ENCODE measurements at places on chromosomes 7 and 10.

DNA sequence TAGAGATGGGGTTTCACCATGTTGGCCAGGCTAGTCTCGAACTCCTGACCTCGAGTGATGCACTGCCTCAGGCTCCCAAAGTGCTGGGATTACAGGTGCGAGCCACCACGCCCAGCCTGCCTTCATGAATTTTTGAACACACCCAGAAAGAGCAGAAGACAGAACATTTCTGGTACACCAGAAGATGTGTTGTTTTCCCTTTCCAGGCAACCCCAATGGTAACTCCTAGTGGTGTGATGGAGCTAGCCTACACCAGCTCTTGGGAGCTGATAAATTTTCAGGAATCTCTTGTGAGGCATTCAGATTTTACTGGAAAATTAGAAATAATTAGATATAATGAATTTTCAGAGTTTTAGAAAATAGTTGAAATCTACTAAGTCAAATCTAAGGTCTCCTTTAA, 904 bp upstream of the CCDC7 start:
- no peak for DNase-seq

- DNase-seq = no peak
Observed at GRCh38 chr10:114616516-114616915, 41.6 kb downstream of the ABLIM1 start.

GRCh38 chr10:56596257-56596656, 235.2 kb upstream of the ZWINT start:
- no peak for DNase-seq

DNA sequence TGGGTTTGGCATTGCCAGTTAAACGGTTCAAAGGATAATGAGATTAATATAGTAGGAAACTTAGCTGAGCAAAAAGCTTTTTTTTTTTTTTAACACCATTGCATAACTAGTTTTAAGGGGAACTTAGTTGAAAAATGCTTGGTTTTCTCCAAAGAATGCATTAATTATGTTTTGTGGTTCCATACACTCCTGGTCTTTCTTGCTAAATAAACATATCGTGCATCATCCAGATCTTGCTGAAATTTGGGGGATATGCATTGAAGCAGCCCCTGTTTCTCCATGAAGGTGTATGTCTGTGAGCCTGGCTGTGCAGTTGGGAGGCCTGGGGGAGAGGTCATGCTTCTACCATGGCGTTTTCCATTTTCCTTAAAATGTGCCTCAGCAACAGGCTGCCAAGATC, 558.2 kb upstream of the GALNT17 start:
- DNase-seq = no peak

GRCh38 chr10:6445671-6446316, 134.3 kb downstream of the PRKCQ start:
- DNase-seq = no peak

- DNase-seq = no peak
Observed at GRCh38 chr7:47884675-47885074, 63.6 kb downstream of the PKD1L1 start.

GRCh38 chr7:47952224-47952623, 4.0 kb upstream of the PKD1L1 start:
- DNase-seq = no peak

All from HL-60 (cell line).